Fibroblast of the aortic adventitia (primary cell): ENCODE measurements at places on chromosomes 2 and 18.

GRCh38 chr2:36965206-36965605 lies 1.1 kb downstream of the STRN start:
- peak; percentile 57 for DNase-seq

GRCh38 chr18:34633368-34633767 lies 76.7 kb upstream of the DTNA start:
- DNase-seq, result no peak

- no peak for DNase-seq
Measured at GRCh38 chr2:158808426-158808825, 13.3 kb downstream of the DAPL1 start.

- no peak for DNase-seq
Measured at GRCh38 chr2:203673933-203674332, 32.5 kb upstream of the CD28 start.
